Caudate nucleus (tissue), 63 donors: ENCODE measurements at places on chromosomes 2 and 18.

- DNase-seq, result no peak
Measured at GRCh38 chr2:59301466-59302402, 1060.6 kb upstream of the FANCL start.

GRCh38 chr2:109129356-109129920 is 433 bp downstream of the SH3RF3 start:
- DNase-seq, result no peak

GRCh38 chr18:36872329-36872728 is 43.4 kb downstream of the KIAA1328 start:
- DNase-seq, result no peak

DNA sequence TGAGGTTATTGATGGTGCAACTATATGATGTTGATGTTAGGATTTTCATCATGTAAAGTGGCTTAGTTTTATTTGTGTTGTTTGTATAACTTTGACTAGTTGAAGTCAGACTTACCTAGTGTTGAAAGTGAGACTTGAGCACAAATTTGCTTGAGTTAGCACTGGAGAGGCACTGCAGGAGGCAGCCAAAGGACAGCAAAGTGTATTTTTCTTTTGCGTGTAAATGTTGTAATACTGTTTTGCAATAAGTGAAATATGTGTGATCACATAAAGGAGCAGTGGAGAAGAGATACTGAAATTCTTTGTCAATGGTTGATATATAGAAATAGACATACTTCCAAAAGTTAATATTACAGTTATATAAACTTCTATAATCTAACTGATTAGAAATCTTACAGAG is 332.0 kb upstream of the RAB12 start:
- no peak for DNase-seq

- DNase-seq, result no peak
Measured at GRCh38 chr2:75604484-75604883, 42.1 kb upstream of the MRPL19 start.

DNA sequence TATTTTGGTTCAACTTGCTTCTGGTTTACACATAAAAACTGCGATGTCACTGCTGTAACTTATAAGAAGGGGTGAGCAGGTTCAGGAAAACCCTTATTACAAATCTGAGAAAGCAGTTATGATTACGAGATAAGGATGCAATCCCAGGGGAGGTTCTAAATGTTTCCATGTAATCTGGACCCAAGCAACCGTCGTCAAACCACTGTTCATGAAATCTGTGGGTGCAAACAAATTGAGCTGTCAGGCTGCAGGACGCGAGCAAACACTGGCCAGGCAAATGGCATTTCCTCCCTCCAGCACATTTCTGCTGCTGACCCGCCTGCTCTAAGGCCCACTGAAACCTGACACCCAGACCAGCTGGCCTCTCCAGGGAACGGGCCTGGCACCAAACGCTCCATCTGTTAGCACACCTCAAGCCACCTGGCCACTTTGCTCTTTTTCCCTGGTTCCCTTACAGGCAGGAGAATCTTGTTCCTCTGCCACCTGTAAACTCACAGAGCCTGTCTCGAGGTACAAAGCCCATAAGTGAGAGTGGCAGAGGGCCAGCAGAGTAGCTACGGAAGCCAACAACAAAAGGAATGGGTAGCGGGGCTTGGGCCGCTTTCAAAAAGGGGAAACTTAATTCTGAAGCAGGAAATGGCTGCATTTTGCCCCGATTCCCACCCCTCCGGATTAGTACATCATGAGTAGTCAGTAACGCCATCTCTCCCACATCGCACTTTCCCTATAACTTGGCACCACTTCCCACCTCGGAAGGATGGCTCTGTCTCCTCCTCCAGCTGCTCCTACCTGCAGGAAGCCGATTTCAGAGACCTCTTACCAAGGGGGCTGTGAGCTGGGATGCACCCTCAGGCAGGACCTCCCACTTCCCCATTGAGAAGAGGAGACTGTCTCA is 26.5 kb downstream of the CRACDL start:
- DNase-seq, result no peak

GRCh38 chr18:13726972-13727331 is 479 bp downstream of the RNMT start:
- no peak for DNase-seq

DNA sequence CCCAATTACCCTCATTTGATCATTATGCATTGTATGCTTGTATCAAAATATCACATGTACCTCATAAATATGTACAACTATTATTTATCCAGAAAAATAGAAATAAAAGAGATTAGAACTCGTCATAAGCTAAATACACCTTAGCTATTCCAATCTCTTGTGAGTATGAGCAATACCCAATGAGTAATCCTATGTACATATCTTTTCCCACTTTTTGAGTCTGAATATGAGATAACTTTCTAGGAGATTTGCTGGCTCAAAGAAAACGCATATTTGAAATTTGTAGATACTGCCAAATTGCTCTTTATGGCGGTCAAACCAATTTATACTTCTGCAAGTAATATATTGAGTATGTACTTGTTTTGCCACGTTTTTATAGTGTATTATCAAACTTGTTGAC is 24.1 kb downstream of the PRKD3 start:
- no peak for DNase-seq

DNA sequence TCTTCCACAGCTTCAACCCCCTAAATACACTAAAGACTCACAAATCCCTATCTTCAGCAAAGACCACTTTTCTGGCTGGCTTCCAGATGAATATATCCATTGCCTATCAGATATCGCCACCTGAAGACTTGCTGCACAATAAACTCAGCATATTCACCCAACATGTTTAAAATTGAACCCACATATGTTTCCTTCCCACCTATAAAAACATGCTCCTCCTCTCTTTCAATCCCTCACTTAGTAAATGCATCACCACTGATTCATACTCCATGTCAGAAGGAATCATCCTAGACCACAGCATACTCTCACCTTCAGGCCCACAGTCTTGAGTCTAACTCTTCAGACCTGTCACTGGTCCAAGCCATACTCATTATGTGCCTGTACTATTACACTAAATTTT is 5.3 kb downstream of the SPC25 start:
- no peak for DNase-seq

GRCh38 chr2:54455563-54456361 is at the start of gene SPTBN1:
Gene SPTBN1 (plus strand): TSS chr2:54456327. CDS start chr2:54526419, 70,092 bp downstream.
- DNase-seq, result peak; percentile 93

- no peak for DNase-seq
Measured at GRCh38 chr2:201257381-201257955, 2.9 kb upstream of the CASP8 start.

DNA sequence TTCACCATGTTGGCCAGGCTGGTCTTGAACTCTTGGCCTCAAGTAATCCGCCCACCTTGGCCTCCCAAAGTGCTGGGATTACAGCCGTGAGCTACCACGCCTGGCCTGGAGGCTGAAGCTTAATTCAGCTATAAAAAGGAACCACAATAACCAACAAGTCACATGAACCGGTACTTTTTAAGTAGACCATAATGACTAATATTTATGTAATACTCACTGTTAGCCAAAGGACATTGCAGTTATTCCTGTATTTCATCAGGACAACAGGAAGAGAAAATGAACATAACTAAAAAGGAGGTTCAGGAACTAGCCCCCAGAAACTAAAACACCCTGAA is 49.0 kb upstream of the TMEM87B start:
- DNase-seq, result no peak

GRCh38 chr2:191885650-191886049 is 38.8 kb upstream of the CAVIN2 start:
- DNase-seq, result no peak

- no peak for DNase-seq
Measured at GRCh38 chr2:156526950-156527636, 90.9 kb downstream of the GPD2 start.

GRCh38 chr2:72442270-72442669 is 294.6 kb upstream of the CYP26B1 start:
- no peak for DNase-seq

GRCh38 chr2:85666435-85667316 is 1.3 kb downstream of the SFTPB start:
- no peak for DNase-seq
